NCI-H187 treated with DMSO at 0.1 percent for 48 hours (cell line): ENCODE measurements at places on chromosomes 5 and 9.

DNA sequence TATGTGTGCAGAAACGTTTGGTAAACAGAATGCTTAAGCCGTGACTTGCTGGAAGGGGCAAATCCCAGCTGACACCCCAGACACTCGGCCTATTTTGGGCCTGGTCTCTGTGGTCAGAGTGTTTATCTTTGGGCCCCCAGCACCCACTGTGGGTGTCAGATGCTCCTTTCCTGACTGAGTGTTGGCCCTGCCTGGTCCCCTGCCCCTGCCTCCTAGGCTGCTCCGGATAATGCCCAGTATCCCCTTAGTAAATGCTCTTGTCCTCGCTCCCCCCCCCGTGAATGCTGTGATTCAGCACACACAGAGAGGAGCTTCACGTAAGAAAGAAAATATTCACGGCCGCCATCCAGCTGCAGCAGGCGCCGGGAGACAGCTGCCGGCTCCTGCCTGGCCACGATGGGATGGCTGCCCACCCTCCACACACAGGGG is 11.3 kb upstream of the ANGPTL2 start:
- no peak for DNase-seq

DNA sequence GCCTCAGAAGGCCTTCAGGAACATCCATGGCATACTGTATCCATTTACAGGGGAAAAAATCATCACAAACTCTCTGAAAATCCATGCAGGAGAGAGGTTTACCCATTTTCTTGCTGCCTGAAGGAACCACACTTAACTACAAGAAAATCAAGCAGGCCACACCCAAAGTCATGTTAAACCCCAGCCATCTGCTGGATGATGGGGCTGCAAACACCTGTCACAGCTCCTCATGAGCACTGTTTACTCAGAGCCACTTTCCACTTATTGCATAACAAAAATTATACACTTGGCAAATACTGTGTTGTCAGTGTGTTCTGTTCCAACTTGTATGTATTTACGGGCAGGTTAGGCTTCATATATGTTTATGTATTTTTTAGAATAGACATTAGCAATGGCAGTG is 35.8 kb downstream of the PPIC start:
- peak; percentile 33 for DNase-seq

DNA sequence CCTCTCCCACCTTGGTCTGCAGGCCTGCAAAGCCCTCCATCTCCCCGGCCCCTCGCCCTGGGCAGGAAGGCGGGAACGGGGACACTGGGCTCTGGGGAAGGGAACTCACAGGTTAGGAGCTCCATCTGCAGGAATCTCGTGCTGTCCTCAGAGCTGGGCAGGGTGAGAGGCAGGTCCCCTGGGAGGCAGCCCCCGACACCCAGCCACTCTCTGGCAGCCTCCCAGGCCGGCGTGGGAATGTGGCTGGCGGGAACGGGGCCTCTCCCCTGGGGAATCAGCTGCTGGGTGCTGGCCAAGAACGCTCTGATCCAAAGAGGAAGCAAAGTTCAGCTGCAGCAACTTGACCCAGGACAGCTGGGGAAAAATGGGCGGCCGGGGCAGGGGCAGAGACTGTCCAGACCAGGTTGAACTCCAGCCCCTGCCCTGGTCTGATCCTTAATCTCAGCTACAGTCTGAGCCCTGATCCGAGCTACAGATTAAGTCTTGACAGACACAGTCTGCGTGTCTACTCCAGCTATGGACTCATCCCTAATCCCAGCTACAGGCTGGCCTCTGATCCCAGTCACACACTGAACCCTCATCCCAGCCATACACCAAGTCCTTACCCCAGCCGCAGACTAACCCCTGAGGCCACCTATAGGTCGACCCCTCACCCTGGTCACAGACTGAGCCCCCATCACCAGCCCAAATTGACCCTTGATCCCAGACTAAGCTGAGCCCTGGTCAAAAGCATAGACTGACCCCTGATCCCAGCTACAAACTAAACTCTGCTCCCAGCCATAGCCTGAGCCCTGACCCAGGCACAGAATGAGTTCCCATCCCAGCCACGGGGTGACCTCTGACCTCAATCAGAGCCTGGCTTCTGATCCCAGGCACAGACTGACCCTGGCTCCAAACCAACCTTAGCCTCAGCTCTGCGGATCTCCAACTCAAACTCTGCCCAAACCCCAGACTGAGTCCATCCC is 37.3 kb upstream of the EGFL7 start:
- no peak for DNase-seq

DNA sequence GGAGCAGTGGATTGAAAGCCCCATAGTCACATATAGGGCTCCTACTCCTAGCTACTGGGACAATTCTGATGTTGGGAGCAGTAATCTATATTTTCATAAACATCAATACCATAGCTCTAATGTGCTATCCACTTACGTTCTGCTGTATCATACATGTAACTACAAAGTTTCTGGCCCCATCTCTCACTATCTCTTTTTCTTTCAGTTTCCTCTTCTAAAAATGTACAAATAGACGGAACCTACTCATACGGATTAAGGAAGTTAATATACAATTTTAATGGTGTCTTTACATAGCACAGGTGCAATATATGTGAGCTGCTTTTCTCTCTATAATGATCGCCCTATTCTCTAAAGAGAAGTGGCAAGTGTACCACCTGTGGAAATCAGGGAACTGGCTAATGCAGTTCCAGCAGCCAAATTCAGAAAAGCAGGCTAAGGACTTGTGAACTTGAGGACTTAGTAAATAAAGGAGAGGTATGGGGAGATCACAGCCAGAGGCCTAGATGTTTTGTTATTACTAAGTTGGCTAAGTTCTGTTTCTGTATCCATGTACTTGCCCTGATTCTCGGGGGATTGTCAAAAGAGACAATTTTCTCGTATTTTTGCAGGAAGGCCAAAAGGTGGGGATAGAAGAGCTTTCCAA is 1021.9 kb downstream of the CDH12 start:
- no peak for DNase-seq

GRCh38 chr9:131722255-131722654 is 17.6 kb downstream of the RAPGEF1 start:
- DNase-seq = peak; percentile 69

DNA sequence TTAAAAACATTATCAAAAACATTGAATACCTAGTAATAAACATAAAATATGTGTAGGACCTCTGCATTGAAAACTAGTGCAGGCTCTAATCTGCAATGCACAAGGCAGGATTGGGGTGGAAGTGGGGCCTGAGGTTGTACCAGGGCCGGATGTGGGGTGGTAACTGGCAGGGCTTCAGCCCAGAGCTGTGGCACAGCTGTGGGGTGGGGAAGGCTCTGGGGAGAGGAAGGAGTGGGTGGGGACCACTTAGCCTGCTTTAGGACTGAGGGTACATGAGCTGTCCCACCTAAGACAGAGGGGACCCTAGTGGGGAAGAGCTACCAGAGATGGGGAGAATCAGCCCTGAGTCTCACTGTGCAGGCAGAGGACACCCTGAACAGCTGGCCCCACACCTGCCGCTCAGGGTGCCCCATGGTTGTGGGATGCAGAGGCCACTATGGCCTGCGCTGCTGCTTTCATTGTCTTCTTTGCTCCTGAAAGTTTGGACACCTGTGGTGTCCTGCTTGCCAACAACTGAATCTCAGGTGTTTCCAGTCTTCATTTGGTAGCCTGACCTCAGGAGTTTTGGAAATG is 311.4 kb downstream of the TLE4 start:
- no peak for DNase-seq

DNA sequence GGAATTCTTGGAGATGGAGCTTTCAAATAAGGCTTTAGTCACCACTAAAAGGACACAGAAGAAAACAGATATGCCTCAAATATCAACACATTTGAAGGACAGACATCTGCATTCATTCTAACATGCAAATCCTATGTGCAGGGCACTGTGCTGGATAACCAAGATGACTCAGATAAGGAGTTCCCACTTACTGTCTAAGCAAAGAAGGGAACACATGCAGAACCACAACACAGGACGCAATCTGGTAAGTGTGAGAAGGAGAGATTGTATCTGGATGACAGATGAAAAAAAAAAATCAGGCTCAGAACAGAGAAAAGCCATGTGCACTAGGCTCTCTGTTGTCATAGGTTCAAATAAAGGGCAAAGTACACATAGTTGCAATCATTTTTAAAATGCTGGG is 42.5 kb downstream of the ELAVL2 start:
- DNase-seq = no peak
